Kidney tubule cell (primary cell): ENCODE measurements at places on chromosomes 12 and 14.

GRCh38 chr12:124007826-124008570 lies 35.0 kb downstream of the ZNF664 start:
- peak; percentile 26 for DNase-seq

GRCh38 chr14:22898302-22899090 lies 15.5 kb downstream of the REM2 start:
- DNase-seq: peak; percentile 88

DNA sequence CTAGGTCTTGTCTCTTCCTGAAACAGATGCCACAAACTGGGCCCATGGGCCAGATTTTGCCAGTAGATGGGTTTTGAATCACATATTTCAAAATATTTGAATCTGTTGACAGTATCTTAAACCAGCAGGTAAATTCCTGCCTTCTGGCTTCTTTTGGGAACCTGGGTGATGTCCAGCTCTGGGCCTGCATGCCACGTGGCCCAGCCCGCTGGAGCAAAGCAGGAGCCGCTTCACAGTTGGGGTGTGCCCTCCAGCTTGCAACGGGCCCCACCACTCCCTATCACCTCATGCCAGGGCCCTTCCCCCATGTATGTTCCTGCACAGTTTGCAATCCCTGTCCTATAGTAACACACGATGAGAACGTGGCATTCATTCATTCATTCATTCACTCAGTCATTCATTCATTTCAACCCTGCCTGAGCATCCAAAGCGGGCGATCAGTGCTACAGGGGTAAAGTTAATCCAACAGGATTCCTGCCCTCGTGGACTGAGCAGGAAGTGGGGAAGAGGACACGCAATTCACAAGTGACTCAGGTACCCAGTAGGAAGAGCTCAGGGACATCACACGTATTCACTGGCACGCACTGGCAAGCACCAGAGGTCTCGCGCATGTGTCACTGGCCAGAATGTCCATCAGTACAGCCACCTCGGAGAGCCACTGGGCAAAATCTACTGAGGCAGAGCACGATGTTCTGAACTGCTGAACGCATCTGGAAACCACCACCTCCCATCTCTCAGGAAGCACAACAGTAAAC lies 27.8 kb downstream of the SCARB1 start:
- DNase-seq: peak; percentile 6

- DNase-seq: peak; percentile 24
These were observed 3.7 kb upstream of the TMX1 start for GRCh38 chr14:51236314-51236713.

- DNase-seq: peak; percentile 38
These were observed 28.8 kb downstream of the PROX2 start for GRCh38 chr14:74846968-74847665.

DNA sequence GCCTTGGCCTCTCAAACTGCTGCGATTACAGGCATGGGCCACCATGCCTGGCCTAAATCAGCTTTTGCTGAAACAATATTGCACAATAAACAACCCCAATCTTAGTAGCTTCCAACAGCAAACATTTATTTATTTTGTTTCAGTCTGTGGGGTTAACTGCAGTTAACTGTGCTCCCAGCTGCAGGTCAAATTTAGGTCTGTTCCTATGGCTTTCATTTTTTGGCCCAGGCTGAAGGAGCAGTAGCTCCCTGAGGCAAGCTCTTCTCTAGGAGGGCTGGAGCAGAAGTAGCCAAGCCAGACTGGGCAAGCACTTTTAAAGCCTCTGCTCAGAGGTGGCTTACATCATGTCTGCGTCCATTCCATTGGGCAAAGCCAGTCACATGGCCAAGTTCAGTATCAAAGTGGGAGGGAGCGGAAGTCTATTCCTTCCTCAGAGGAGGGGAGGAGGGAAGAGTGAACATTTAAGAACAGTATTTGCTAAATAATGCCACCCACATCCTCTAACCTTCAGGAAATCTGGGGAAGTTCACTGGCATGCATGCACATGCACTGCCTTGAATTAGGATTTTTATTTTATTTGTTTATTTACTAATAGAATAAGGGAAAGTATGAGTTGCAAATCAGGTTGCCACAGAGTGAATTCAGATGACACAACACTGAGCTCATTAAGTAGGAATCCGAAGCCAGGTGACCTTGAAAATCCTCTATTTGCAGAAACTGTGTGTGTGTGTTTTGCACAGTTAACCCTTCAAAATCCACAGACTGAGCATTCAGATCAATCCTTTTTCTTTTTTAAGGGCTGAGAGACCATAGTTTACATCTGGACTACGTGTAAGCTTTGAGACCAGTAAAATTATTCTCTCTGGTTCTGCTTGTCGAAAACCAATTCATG lies 122.0 kb upstream of the SEL1L start:
- DNase-seq: peak; percentile 14

GRCh38 chr14:57748279-57748678 lies 117.6 kb downstream of the SLC35F4 start:
- peak; percentile 76 for DNase-seq

DNA sequence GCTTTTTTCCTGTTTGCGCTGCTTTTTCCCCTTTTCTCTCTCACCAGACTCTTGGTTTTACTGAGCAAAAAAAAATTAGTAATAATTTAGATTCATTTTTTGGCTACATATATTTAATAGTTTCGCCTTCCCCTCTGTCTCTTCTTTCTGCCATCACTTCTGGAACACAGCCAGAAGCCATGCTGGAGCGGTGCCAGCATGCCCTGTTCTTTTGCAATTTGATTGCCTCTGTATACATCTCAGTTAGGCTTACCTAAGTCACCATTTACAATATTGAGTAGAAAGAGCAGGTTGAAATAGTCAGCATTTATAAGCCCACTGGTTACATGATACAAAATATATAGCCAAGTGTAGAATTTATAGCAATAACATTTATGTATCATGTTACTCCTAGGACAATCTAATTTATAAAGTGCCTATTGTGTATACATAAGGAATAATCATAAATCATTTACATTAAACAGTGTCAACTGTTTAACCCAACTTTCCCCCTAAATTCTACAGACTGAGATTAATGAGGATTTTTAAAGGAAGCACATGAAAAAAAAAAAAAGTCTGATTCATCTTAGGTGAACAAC lies 413.8 kb upstream of the SOX5 start:
- DNase-seq: no peak

DNA sequence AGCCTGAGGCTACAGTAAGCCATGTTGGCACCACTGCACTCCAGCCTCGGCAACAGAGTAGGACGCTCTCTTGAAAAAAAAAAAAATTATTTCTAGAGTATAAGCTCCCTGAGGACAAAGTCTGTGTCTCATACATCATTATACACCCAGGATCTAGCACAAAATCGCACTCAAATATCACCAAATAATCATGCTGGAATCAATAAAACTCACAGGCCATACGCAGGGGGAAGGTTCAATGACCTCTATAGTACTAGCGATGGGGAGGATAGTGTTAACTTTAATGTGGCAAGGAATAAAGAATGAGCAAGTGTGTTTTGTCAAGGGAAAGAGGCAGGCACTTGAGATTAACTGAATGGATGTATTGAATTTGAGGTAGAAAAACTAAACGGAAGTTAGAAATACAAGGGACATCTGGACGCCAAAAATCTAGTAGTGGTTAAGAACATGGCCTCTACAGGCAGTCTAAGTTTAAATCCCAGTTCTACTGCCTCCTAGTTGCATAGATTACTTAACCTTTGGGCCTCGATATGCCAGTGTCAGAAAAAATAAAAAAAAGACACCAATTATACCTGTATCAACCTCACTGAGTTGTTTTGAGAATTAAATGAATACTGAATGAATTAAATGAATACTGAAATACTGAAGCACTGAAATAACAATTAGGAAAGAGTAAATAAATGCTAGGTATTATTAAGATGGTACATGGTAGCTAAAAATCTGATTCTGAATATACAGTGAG lies 4.4 kb upstream of the AP4S1 start:
- DNase-seq: no peak

GRCh38 chr12:13676880-13677279 lies 304.5 kb downstream of the GRIN2B start:
- no peak for DNase-seq

DNA sequence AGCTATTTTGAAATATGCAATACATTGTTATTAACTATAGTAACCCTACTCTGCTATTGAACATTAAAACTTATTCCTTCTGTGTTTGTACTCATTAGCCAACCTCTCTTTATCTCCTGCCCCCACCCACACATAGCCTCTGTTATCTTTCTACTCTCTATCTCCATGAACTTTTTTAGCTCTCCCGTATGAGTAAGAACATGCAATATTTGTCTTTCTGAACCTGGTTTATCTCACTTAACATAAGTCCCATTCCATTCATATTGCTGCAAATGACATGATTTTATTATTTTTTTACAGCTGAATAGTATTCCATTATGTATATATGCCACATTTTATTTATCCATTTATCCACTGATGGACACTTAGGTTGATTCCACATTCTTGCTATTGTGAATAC lies 79.0 kb upstream of the AMIGO2 start:
- DNase-seq: no peak

- DNase-seq: no peak
These were observed 1.6 kb downstream of the METTL3 start for GRCh38 chr14:21509432-21510143.

DNA sequence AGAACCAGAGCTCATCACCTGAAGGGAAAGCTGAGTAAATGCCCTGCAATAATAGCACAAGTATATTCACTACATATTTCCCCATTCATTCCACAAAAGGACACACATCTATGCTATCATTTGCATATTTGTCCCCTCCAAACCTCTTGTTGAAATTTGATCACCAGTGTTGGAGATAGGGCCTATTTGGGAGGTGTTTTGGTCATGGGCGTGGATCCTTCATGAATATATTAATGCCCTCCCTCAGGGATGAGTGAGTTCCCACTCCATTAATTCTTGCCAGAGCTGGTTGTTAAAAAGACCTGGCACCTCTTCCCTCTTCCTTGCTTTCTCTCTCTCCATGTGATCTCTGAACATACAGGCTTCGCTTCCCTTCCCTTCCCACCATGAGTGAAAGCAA lies 18.6 kb upstream of the ZDHHC17 start:
- no peak for DNase-seq

GRCh38 chr14:72876710-72877063 lies 17.2 kb downstream of the DPF3 start:
- no peak for DNase-seq

DNA sequence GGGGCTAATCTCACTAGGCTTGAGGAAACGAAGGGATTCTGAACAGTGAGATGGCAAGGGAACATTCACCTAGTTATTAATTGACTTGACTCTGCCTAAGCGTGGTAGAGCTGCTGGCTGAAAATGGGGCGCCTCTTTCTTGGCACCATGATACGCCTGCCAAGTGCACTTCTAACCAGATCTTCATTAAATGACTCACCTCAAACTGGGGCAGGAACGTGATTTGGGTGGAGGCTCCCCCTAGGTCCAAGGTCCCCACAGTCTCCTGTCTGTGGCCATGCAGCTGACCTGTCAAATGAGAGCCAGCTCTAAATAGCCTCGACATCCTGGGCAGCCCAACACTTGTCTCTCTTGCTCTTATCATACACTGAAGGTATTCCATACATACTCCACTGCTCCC lies 26.0 kb downstream of the COQ6 start:
- DNase-seq: peak; percentile 32

GRCh38 chr12:117774941-117775775 lies 193.6 kb downstream of the KSR2 start:
- no peak for DNase-seq

- peak; percentile 40 for DNase-seq
These were observed 120.1 kb upstream of the CCND2 start for GRCh38 chr12:4153343-4153892.

- DNase-seq: peak; percentile 99
These were observed 81.9 kb upstream of the USP44 start for GRCh38 chr12:95633049-95633731.

DNA sequence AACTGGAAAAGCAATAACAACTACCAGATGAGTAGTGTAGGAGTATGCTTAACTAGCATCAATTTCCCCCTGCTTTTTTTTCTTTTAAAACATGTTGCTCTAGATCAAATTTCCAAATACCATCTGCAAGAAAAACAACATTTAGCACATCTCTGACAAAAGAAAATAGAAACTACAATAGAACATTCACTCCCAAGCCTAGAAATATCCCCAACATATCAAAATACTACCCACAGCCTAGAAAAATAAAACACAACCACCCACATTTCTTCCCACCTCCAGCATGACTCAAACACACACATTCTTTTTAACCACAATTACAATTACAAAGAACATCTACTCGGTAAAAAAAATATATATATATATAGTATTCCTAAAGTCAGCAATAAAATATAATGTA lies 120.0 kb downstream of the PPFIA2 start:
- no peak for DNase-seq

GRCh38 chr12:68440068-68440581 lies 108.0 kb upstream of the MDM1 start:
- DNase-seq: peak; percentile 88

GRCh38 chr14:84273181-84273580 lies 1256.8 kb upstream of the FLRT2 start:
- DNase-seq: no peak

DNA sequence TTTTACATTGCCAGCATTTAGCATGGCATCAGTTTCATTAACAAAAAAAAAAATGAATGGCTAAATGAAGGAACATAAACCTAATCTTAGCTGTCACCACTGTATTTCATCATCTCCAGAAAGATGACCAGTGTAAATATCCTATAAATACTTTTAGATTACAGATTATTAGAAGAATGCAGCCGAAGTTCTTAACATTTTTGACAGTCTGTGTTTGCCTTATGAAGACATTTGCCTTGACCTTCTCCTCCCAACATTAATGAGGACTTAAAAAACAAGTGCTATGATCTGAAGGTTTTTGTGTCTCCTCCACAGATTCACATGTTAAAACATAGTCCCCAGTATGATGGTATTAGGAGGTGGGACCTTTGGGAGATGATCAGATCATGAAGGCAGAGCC lies 253.0 kb downstream of the SNAPC1 start:
- DNase-seq: no peak

DNA sequence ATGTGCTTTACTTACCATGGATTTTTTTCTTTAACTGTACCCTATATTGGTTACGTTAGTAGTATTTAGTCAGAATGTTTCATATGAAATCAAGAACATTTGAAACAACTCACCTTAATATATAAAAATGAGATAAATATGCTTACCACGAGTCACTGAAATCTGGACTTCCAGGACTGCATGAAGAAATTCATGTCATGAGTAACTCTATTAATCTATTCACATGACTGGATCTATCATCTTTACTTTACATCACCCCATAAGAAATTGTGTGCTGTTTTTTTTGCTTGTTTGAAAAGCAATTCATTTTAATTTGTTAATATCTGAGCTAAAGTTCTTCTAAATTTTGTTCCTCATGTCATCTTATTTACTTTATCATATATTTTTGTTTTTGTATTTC lies 5.2 kb downstream of the EPYC start:
- DNase-seq: no peak

- no peak for DNase-seq
These were observed 50.3 kb downstream of the SLC38A1 start for GRCh38 chr12:46218322-46219095.

GRCh38 chr12:126770188-126770587 lies 1496.8 kb upstream of the TMEM132C start:
- no peak for DNase-seq

GRCh38 chr12:7282844-7283243 lies 21.0 kb upstream of the ACSM4 start:
- DNase-seq: no peak

GRCh38 chr14:67441256-67441655 lies 29.3 kb upstream of the PLEK2 start:
- no peak for DNase-seq
